ENCODE measurements at places on chromosomes 1 and 21.

- no peak for DNase-seq
These were observed 74.5 kb downstream of the NID1 start for GRCh38 chr1:235990330-235990795.

GRCh38 chr1:234400773-234401172 lies 27.5 kb downstream of the COA6 start:
- no peak for DNase-seq

DNA sequence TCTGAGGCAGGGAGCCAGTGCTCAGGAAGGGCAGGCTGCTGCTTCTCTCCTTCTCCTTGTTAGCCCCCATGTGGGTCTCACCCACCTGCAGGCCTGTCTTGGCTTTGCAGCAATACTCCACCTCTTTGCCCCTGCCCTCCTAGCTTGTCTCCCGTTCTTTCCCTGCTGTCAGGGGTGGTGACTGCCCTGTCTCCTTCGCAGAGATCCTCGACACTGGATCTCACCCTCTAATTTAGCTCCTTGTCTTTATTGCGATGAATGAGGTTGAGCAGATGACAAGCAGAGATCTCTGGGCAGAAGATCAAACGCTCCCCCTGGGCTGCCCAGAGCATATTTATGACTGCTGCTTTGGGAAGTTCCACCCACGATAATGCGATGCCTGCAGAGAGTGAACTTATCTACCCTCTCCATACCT lies 199.2 kb downstream of the ROR1 start:
- no peak for DNase-seq

GRCh38 chr1:82564333-82564732 lies 763.6 kb downstream of the ADGRL2 start:
- DNase-seq: no peak

DNA sequence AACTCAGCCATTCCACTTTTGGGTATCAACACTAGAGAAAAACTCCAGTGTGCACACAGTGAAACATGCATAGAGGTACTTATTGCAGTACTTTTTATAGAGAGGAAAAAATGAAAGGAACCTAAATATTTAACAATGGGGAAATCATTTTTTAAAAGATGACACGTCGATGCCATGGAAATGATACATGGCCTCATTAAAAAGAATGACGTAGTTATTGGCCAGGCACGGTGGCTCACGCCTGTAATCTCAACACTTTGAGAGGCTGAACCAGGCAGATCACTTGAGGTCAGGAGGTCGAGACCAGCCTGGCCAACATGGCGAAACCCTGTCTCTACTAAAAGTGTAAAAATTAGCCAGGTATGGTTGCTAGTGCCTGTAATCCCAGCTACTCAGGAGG lies 42.5 kb downstream of the MATN1 start:
- DNase-seq: no peak

DNA sequence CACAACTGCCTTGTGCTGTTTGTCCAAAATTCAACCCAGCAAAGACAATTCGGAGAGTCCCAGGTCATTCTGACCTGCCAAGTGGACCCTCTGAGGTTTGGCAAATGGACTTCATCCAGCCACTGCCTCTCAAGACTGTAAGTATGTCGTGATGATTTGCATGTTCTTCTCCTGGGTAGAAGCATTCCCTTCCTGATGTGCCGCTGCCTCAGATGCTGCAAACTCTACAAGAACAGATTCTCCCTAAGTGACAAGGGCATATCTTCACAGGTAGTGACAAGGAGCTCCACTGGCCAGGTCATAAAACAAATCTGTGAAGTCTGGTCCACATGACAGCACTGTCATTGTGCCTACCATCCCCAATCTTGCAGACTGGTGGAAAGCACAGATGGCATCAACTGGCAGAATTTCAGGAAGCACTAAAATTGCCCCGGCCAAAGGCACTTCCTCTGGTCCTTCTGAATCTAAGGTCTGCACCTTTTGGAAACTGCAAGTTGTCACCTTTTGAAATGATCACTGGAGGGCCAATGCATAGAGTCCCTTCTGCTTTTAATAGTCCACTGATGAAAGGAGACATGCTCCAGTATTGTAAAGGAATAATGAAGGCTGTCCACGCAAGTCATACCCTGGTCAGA lies 27.4 kb downstream of the POFUT2 start:
- no peak for DNase-seq

GRCh38 chr1:1219341-1219740 lies 5.4 kb upstream of the TNFRSF4 start:
- DNase-seq: no peak

DNA sequence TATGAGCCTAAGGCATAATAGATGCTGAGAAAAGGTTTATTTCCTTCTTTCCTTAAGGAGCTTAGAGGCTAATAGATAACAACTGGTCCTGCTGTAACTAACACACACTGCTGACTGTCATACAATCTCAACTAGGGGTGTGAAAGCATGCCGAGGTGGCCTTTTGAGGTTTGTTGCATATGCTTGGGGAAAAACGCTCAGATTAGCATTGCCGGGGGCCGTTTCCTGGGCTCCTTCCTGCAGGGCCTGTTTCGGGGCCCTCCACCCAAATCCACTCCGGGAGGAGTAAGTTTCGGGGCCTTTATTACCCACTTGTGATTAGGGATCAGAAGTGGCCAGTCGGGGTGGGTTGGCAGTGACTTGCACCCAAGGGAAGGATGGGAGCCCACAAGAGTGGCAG lies 27.2 kb upstream of the RCSD1 start:
- DNase-seq: no peak

DNA sequence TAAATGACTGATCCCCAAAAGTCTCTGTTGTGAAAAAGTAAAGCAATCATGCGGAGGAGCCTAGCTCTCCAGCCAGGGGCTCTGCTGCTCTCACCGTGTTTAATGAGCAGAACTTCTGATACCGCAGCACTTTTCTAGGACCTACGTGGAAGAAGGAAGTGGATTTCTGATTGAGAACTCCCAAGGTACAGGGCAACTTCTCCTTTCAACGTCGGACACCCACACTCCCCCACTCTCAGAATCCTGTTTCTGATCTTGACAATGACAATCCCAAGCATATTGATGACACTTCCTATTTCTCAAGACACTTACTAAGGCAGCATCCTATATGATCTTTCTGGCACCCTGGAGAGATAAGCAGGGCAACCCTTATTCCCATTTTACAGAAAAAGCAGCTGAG lies 78.4 kb downstream of the PROX1 start:
- no peak for DNase-seq

DNA sequence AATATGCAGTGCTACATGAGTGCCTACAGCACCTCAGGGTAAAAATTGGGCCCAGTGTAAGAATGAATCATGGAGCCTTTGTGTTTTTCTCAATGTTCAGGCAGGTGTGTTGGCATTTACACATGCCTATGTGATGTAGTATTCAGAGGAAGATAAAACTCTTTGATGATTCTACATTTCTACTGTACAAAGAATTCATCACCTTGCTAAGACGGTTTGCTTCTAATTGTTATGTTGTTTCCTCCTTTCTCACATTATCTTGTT lies 867.3 kb downstream of the TTLL7 start:
- DNase-seq: no peak

DNA sequence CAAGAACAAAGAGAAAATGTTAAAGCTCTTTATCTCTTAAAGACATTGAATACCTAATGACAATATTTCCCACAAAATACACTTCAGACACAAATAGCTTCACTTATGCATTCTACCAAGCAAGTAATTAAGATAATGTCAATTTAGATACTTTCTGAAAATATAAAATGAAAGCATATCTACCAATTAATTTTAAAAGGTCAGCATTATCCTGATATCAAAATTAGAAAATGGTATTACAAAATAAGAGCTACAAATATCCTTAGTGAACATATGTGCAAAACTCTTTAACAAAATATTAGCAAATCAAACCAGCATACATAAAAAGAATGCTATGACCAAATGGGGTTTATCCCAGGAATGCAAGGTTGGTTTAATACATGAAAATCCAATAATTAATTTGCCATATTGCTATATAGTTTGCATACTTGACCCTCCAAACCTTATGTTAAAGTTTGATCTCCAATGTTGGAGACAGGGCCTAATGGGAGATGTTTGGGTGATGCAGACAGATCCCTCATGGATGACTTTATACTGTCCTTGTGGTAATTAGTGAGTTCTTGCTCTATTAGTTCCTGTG lies 4.2 kb upstream of the KIFAP3 start:
- no peak for DNase-seq

GRCh38 chr1:238443687-238444086 lies 553.0 kb upstream of the ZP4 start:
- no peak for DNase-seq

GRCh38 chr1:206020393-206021007 lies 3.2 kb downstream of the CTSE start:
- DNase-seq: no peak

DNA sequence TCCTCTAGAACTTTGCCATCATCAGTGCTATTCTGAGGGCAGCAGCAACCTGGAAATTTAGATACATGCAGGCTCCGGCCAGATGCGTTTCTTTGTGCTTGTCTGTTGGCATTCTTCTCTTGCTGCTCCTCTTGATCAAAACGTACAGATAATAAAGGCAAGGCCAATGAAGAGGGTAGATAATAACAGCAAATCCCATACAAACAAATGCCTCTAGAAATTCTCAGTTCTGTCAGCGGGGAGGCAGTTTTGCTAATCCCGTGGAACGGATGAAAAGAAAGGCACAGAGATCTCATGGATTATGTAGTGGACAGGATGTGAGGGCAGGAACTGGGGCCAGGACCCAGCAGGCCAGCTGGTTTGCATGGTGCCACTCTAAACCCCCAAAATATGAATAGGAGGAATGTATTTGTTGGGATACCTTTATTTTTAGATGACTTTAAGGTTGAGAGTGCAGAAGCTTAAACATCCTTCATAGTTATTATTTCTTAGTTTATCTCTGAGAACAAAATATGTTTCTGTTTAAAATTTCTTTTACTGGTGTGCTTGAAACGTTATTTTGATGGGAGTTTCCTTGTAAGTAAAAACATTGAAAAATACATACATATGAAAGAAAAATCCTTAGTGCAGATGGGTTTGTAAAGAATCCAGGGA lies 1.5 kb downstream of the ITSN1 start:
- DNase-seq: no peak

GRCh38 chr21:28801906-28802305 lies 190.8 kb downstream of the LTN1 start:
- DNase-seq: no peak

DNA sequence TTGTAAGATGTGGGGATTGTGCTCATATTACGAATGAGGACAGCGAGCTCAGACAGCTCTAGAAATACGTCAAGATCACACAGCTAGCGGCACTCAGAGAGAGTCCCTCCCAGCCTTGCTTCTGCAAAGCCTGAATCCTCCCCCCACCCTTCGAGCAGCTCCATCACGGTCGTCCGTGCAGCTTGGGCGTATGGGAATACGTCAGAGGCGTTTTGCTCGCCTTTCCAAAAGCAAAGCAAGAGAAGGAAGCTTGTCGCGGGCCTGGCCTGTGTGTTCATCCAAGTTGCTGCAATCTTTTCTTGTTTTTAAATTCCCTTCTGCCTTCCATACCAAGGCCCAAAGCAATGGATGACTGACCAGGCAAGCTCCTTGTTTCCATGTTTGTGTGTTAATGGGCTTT lies 125.5 kb upstream of the IRF2BP2 start:
- no peak for DNase-seq

DNA sequence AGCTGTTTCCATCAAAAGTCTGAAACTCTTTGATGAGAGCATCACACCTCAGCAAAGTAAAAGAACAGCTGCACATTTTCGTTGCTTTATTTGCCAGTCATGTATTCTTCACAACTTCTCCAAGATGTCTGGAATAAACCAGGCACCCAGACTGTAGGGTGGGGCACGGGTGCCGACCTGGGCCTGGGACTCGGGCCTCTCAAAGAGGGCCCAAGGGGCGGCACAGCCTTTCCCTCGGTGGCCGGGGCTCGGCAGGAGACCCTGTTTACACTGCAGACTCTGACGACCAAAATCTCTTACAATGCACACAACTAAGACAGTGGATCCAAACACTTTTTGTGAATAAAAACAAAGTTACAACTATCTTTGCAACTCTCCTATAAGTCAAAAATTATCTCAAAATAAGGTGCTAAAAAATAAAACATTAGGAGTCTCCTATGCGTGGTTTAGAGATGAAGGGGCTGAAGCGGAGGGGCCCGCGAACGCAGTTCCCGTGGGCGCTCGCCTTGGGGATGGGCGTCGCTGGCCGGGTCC lies 696 bp downstream of the LSS start:
- DNase-seq: no peak

GRCh38 chr1:153534226-153534924 lies 1.4 kb downstream of the S100A6 start:
- DNase-seq: no peak

GRCh38 chr1:48194801-48195200 lies 27.7 kb upstream of the SLC5A9 start:
- DNase-seq: no peak

DNA sequence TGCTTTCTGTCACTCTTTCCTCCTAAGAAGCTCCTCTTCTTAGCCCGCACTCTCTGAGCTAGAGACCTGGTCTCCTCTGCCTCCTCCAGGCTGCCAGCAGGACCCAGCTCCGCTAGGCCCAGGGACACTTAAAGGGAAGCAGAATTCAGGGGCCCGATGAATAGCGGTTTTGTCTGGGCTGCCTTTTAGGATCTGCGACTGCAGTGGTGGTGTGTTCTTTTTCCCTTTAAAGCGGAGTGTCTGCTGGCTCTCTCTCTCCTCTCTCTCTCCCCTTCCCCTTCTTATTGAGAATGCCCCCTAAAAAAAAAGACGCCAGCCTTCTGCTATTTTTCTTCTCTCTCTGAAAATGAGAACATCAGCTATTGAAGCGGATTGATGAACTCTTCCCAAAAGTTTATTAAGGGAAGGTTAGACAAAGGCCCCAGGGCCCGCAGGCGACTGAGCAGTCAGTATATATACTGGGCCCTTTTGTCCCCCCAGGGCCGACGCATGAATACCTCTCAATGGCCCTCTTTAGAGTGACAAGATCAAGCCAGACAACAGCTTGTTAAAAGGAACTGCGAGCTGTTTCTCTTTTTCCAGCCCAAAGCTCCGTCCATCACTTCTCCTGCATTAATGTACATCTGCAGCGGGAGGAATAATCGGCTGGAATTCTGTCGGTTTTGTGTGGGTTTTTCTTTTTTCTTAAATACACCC lies 27.0 kb downstream of the PAX7 start:
- DNase-seq: no peak

GRCh38 chr1:44787506-44787905 lies 464 bp downstream of the BEST4 start:
- no peak for DNase-seq

GRCh38 chr1:172745014-172745413 lies 86.1 kb downstream of the FASLG start:
- DNase-seq: peak; percentile 83

GRCh38 chr1:24901791-24902470 lies 28.1 kb downstream of the RUNX3 start:
- no peak for DNase-seq

- DNase-seq: no peak
These were observed 39.0 kb downstream of the TTLL7 start for GRCh38 chr1:83959824-83960498.

DNA sequence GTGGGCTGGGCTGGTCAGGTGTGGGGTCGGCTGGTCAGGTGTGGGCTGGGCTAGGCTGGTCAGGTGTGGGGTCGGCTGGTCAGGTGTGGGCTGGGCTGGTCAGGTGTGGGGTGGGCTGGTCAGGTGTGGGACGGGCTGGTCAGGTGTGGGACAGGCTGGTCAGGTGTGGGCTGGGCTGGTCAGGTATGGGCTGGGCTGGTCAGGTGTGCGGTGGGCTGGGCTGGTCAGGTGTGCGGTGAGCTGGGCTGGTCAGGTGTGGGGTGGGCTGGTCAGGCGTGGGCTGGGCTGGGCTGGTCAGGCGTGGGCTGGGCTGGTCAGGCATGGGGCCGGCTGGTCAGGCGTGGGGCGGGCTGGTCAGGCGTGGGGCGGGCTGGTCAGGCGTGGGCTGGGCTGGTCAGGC lies 6.3 kb upstream of the FNDC10 start:
- no peak for DNase-seq

- no peak for DNase-seq
These were observed 203.5 kb upstream of the ZNHIT6 start for GRCh38 chr1:85911742-85912141.
